ENCODE measurements at places on chromosomes 13 and 19.

DNA sequence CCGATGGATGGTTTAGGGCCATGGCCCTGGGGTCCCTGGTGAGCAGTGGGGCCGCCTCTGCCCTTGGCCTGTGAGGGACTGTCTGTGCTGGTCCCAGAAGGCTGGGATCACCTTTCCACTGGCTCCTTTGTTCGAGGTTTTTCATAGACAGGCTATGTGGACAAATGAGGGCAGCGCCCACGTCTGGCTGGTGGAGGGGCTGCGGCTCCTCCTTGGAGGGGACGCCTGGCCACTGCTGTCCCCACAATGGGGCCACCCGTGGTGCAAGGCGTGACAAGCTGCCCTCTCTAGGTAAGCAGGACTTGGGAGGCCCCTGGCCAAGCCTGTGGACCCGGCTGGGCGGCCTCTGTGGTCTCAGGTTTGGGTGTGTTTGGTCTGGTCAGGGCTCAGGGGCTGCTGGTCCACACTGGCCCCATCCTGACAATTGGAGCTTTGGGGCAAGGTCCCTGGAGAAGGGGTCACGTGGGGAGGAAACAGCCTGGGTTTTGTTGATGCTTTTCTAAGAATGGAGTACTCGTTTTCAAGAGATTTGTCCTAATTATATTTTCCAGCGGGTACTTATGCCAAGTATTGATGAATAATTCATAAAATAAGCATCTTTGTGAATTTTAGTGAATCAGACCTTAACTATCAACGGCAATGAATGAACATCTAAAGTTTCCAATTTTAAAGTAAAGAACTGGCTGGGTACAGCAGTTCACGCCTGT lies 33.3 kb downstream of the MCF2L start:
- no peak for DNase-seq

DNA sequence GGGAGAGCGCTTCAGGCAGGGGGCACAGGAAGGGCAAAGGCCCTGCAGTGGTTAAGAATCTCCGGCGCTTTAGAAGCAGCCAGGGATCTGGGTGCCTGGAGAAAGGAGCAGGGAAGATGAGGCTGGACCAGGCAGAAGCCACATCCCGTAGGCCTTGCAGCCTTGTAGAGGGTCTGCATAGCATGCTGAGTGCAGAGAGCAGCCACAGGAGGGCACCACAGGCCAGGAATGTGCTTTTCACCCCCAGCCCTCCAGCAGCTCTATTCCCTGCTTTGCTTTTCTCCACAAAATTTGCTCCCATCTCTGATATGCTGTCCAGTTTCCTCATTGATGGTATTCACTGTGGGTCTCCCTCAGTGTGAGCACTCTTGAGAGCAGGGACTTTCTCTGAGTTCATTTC lies 5.7 kb downstream of the WDR62 start:
- DNase-seq: no peak

- no peak for DNase-seq
Measured at GRCh38 chr13:51343475-51343874, 4.0 kb downstream of the SERPINE3 start.

DNA sequence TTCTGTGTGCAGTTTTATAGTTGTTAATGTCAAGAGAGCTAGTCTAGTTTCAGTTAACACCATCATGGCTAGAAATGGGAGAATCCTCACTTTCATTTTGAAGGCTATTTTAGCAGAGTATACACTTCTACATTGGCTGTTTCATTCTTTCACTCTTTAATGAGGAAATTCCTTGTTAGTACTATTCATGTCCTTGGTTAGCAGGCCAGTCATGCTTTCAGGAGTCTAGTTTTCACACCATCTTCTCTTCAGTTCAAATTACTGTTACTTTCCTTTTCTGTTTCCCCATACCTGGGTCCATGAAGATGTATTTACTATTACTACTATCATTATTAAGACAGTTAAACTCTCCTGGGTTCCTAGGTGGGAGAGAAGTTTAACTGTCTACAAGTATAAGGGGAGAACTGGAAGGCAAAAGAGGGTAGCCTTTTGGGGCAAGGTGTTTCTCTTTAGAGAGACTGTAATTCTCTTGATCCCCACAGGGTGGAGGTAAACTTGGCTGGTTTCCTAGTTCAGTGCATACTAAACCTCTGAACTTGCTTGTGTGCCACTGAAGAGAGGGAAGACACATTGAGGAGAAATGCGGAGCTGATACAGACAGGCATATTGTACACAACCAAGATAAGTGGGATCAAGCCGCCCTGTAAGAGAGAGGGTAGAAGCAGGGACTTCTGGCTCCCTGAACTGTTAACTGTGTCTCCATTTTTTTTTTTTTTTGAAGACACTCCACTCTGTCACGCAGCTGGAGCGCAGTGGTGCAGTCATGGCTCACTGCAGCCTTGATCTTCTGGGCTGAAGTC lies 41.3 kb upstream of the IGFL4 start:
- no peak for DNase-seq

DNA sequence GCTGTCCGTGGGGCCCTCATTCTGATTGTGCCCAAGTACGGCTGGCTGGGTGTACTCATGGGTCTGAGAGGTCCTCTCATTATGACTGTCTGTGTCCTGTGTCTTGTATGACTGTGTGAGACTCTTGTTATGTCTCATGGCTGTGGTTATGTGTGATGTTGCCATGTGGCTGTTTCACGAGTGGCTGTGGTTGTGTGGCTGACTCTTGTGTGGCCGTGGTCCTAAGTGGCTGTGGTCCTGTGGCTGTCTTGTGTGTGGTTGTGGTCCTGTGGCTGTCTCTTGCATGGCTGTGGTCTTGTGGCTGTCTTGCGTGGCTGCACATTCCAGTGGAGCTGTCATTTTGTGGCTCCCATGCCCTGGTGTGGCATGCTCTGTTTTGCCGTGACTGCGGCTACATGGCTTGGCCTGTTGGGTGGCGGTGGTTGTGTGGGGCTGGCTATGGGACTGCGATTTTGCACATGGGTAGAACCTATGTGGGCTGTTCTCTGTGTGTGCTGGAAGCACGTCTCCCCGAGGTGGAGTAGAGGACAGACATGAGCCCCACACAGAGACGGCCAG lies 2.5 kb downstream of the LYL1 start:
- no peak for DNase-seq
